ENCODE measurements at places on chromosomes 6 and 20.

DNA sequence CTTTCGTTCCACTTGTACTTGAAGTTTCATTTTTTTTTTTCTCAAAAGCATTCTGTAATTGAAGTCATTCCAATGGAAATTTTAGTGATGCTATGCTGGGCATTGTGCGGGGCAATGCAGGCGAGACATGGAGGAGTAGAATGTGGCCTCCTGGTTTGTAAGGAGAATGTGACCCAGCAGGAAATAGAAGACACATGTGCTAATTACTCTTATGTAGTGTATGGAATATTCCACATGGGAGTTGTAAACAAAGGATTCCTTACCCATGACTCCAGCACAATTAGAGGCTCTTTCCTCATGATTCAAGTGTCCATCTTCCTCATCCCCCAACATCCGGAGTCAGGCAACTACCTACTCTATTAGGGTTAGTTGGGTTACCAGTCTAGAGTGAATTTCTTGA lies 14.9 kb upstream of the RFPL4B start:
- DNase-seq = no peak

GRCh38 chr6:169320013-169320412 lies 66.4 kb upstream of the THBS2 start:
- no peak for DNase-seq

DNA sequence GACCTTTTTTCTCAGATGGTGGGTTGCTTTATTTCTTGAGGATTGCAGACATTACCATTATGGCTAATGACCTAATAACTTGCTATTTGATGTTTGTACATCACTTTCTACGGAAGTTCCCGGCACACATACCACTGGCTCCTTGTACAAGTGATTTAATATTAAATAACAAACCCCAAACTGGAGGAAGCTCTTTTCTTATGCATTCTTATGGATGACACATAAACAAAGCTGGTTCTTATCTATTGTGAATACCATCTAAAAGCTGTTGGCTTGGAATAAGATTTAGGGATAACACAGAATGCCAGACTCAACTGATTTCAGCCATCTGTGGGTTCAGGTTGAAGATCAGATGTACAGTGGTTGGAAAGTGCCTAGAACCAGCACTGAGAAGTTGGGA lies 272.6 kb downstream of the TSHZ2 start:
- no peak for DNase-seq

DNA sequence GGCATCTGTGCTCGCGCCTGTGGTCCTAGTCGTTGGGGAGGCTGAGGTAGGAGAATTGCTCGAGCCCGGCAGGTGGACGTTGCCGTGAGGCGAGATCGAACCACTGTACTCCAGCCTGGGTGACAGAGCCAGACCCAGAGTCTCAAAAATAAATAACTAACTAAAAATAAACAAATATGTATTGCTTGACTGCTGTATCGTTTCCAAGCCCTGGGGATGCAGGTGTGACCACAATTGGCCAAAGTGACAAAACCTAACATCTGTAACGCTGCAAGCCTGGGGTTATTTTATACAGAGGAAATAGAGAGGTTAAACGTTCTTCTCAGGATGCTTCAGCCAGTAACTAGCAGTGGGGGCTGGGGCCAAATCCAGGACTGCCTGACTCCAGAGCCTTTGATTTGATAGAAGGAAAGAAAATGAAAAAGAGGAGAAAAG lies 1.9 kb upstream of the SRSF3 start:
- DNase-seq = no peak

GRCh38 chr20:52168116-52168515 lies 23.5 kb downstream of the ZFP64 start:
- no peak for DNase-seq

GRCh38 chr20:50127587-50128519 lies 14.9 kb upstream of the UBE2V1 start:
- no peak for DNase-seq

GRCh38 chr6:6148192-6148815 lies 141.6 kb upstream of the NRN1 start:
- no peak for DNase-seq

DNA sequence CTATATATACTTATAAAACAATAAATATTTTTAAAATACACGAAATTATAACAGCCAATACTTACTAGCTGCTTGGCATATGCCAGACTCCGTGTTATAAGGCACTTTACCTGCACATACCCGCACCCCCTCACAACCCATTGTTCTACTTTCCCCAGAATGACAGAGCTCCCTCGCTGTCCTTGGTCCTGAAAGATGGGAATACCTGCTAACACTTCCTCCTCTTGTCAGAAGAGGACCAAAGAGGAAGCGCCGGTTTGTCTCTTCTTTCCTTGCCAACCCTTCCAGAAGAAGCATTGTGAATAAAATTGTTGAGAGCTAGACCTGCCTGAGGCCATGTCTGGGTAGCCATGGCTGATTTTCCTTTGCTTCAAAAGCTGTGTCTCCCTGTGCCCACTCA lies 149.3 kb downstream of the PTPRT start:
- no peak for DNase-seq

GRCh38 chr6:9927275-9927674 lies 487.6 kb downstream of the TFAP2A start:
- no peak for DNase-seq

GRCh38 chr6:3601570-3601969 lies 144.7 kb upstream of the SLC22A23 start:
- DNase-seq = no peak

GRCh38 chr6:81767163-81767891 lies 14.8 kb upstream of the TENT5A start:
- DNase-seq = no peak

- DNase-seq = no peak
Measured at GRCh38 chr6:5497896-5498578, 236.7 kb downstream of the FARS2 start.

GRCh38 chr6:130578713-130579112 lies 212.9 kb downstream of the TMEM200A start:
- DNase-seq = no peak

DNA sequence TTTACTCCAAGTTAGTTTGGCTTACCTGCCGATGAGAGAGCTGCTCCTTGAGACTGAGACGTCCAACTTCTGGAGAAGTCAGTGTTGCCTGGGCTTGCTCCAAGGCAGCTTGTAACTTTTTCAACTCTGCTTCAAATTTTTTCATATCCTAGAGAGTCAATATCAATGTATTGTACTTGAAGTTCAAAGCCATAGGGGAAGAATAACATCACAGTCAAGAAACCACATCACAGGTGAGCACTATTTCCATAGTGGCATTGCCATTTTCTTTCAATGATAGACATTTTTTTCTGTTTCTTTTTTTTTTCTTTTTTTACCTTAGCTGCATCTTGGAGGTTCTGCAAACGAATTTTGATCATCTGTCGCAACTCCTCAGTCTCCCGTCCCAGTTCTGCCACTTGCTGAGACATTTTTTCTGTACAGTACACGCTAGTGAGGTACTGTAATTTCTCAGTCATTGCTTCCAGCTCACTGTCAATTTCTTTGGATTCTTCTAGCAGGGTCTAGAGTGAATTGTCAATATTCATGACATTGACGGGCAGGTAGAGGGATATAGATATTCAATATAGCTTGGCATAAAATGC lies 326.7 kb downstream of the SYNE1 start:
- DNase-seq = no peak

GRCh38 chr6:12947151-12947871 lies 230.7 kb downstream of the PHACTR1 start:
- DNase-seq = no peak

- DNase-seq = no peak
Measured at GRCh38 chr6:3520281-3521230, 63.7 kb upstream of the SLC22A23 start.

GRCh38 chr6:148263010-148263409 lies 79.6 kb upstream of the SASH1 start:
- DNase-seq = no peak

- DNase-seq = no peak
Measured at GRCh38 chr6:21734204-21734603, 140.7 kb downstream of the SOX4 start.

GRCh38 chr6:149026530-149026942 lies 279.7 kb downstream of the UST start:
- DNase-seq = no peak

- DNase-seq = no peak
Measured at GRCh38 chr6:54827010-54827409, 19.6 kb upstream of the FAM83B start.

DNA sequence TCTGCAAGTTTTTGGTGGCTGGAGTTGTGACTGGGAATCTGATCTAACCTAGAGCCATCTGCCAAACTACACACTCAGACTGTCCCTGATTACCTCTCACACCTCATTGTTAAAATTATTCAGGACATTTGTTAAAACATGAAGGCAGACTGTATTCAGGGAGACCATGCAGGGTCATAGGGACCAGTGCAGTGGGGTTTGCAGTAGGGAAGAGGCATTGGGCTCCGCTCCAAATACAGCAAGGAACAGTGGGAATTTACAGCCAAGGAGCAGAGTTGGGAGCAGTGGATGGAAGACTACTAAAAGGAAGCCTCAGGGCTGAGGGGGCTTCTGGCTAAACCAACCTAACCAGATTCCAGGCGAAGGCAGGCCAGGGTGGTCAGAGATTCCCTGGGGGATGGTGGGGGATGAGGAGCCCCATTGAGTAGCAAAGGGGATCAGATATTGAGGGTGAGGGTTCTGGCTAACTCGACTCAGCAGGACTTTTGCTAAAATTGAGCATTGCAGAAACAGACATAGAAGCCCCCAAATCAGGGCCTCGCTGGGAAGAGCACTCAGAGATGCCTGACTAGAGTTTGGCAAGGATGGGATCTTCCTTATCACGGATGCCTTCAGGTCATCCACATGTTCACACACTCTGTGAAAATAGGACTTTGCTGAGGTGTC lies 172.0 kb downstream of the ZDHHC14 start:
- no peak for DNase-seq

Data from cortex of kidney (tissue), 1 donor.